NK-92 treated with Interleukin-12 subunit alpha and Interleukin-12 subunit beta, amount 100 ng/mL, for 24 hours (cell line): ENCODE measurements at places on chromosomes 1 and 21.

GRCh38 chr21:42833439-42833815 is 45.9 kb downstream of the WDR4 start:
- DNase-seq: no peak

DNA sequence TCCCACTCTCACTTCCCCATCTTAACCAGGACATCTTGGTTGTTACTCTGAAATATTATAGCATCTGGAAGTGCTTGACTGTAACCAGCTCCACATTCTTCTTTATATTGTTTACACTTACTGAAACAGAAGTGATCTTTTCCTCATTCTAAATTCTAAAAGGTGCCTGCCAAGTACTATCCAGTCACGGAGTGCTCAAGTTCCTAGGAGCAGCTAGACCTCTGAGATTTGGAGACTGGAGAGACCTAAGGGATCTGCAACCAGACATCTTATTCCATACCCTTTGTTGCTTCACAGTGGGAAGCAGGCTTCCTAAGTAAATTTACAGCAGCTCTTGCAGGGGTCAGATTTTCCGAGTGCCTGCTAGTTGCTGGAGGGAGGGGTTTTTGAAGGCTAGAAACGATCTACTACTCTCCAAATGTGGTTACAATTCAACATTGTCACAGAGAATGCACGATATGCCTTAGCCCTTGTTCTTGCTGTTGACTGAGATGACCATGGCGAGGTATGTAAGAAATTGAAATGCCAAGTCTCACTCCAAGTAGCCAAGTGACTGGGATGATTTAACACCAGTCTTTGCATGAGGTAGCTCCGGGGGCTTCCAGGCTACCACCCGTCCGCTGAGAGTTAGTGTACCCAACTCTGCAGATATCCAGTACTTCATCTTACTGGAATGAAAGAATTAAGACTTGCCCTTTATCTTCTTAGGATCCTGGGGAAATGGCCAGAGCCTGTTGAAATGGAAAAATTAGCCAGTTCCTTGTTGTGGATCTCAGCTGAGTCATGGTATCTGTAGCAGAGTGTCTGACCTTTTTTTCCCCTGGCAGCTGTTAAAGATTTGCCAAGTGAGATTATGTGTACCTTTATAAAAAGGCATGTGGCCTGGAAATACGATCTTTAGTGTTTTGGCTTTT is 150.8 kb downstream of the MAST2 start:
- no peak for DNase-seq

- DNase-seq: no peak
These were observed 20.8 kb upstream of the CD5L start for GRCh38 chr1:157862114-157863070.

DNA sequence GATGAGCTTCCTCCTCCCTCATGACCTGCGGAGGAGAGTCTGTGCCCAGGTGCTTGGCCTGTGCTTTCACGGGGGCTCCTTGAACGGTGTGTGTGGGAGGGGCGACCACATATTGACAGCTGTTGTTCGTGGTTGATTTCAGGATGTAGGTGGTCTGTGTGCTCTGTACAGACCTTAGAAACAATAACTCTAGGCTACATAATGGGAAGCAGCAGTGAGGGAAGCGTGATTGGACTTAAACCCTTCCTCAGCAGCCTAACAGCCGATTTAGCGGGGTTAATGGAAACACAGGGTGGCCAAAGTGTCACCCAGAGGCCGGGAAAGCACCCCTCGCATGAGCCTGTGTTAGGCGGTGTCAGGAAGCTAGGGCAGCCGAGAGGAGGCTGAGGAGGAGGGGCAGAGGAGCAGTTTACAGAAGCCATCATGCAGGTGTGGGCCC is 56.0 kb downstream of the TBCE start:
- no peak for DNase-seq

DNA sequence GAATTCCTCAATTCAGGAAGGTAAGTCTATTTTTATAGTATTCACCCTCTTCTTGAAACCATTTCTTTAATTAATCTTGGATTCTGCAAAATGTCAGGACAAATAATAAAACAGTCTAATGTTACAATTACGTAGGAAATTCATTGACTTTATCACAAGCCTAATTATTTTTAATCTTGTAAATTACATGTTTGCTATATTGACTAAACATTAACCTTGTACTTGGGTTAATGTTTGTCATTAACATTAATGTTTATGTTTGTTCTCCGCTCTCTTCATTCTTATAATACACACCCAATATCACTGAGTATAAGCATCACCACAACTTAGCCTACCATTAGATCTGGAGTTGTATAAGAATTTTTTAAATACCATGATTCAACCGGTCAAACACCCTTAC is 2.8 kb downstream of the GCLM start:
- DNase-seq: no peak

DNA sequence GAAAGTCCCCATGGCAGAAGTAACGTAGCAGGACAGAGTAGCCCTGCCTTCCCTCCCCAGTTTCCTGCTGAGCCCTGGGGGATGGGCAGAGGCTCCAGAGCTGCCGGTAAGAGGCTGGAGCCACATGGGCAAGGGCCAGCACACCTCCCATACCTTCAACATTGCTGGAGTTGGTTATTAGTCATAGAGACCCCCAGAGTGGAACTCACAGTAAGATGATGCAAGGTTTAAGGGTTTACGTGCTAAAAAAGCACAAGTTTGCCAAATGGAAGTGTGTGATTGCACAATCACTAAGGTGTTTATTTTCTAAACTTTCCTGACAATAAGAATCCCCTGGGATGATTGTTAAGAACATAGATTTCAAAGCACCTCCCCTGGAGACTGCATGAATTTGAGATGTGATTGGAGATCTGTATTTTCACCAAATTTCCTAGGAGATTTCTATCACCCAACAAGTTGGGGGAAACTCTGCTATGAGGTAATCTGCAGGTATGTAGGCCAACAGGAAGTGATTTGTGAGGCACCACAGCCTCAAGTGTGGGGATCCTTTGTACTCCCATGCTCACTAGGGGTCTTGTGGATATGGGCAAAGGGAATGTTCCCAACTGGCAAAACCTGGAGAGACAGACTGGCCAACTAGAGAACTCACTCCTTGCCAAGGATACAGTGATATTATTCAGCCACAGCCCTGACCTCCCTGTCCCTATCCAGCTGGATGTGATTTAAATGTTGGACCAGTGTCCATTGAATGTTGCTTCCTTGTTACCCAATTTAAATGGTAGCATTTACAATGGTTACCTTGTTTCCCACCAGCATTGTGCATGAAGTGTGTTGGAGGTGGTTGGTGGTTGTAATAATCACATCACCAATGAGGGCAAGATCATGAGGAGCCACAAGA is 37.1 kb upstream of the CSF1 start:
- DNase-seq: no peak

DNA sequence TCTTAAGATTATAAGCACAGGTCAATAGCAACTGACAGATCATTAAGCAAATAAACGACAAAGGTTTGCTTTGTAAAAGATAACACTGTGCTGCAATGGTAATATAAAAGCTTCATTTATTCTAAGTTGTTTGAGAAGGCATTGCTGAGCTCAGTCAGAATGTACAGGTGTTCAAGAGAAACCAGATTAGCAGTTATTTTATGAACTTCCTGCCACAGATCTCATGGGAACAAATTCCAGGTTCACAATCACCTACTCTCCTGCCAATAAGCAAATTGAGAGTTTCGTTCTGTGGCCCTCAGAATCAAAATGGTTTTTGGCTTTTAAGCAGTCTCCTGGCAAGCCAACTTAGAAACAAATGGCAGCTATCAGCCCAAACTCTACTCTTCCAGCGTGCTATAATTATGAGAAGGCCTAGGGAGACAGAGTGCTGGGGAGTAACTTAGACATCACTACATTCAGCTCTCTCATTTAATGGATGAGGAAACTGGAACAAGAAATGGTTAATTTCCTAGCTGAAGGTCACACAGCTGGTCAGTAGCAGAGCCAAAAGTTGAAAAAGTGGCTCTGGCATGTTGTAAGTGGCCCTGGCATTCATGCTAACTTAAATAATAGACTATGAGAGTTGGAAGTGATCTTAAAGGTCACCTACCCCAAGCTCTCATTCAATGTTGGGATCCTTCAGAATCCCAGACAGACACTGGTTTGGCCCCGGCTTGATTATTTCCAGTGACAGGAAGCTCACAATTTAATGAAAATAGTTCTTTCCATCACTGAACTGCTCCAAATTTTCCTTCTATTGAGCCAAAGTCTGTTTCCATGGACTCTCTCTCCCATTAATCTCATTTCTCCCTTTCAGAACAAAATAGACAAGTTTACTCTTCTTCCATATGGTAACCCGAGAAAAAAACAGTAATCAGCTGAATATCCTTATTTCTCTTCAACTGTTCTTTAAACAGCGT is 82.6 kb upstream of the EDEM3 start:
- DNase-seq: no peak
